ENCODE measurements at places on chromosomes 11 and 22. TPM values are rescaled to one million over a fixed set of nuclear protein-coding genes. Genes with fewer than 3 reads are reported as not detected.

- DNase-seq, result no peak
These were observed 24.9 kb downstream of the TCP11L1 start for GRCh38 chr11:33064033-33064825.

The LRP4 gene
- 1.1 TPM for total RNA-seq

The CARNS1 gene
- total RNA-seq, result 0.22 TPM

DNA sequence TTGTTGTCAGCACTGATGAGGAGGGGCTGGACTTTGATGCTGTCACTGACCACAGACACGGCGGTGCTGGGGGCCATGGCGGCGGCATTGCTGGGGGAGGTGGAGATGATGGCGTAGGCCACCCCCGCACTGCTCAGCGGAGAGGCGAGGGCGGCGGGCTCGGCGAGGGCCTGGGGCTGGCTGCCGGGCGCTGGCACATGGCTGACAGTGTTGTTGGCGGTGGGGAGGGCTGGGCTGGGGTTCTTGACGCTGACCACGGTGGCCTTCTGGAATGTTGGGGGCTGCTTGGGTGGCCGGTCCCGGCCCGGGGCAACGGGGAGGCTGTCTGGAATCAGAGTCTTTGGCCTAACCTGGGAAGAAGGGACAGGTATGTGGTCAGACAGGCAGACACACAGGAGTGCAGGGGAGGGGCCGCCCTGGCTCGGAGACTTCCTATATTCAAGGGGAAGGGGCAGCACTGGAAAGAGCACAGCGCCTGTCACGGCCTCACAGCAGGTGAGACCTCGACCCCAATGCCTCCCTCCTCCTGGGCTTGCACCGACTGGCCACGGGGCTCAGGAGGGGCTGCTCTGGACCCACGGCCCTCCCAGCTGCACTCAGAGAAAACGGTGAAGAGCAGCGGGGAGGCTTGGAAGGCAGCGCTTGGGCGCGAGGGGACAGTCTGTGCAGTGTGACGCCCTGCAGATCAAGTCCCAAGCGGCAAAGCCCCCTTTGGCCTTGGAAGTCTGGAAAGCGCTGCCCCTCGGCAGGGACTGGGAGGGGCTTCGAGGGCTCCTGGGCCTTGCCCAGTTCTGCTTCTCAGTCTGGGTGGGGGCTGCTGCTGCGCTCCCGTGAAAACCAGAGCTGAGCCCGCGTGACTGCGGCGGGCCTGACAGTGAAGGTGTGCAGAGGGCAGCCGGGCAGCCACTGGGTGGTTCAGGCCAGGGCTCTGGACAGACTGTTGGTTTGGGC lies 93.2 kb downstream of the PHF21B start:
- no peak for DNase-seq

GRCh38 chr11:60791153-60791933 lies 6.2 kb downstream of the MS4A10 start:
- no peak for DNase-seq

- peak; percentile 31 for DNase-seq
These were observed 355.7 kb downstream of the CNTN5 start for GRCh38 chr11:99376463-99376862.

DNA sequence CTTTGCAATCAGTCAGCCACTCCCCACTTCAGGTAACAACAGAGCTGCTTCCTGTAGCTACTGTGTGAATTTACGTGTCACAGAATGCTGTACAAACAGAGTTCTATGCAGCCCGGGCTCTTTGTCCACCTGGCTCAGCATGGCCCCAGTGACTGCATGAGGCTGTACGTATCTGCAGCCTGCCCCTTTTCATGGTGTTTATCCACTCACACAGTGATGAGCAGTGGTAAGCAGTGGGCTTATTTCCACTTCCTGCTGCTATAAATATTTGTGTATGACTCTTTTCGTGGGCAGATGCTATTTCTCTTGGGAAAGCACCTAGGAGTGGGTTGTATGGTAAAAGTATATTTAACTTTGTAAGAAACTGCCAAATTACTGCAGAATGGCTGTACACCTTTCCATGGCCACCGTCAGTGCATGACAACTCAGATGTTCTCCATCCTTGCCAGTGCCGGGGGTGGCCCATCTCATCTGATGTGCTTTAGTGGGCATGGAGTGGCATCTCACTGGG lies 43.3 kb downstream of the MYEOV start:
- DNase-seq, result peak; percentile 53

DNA sequence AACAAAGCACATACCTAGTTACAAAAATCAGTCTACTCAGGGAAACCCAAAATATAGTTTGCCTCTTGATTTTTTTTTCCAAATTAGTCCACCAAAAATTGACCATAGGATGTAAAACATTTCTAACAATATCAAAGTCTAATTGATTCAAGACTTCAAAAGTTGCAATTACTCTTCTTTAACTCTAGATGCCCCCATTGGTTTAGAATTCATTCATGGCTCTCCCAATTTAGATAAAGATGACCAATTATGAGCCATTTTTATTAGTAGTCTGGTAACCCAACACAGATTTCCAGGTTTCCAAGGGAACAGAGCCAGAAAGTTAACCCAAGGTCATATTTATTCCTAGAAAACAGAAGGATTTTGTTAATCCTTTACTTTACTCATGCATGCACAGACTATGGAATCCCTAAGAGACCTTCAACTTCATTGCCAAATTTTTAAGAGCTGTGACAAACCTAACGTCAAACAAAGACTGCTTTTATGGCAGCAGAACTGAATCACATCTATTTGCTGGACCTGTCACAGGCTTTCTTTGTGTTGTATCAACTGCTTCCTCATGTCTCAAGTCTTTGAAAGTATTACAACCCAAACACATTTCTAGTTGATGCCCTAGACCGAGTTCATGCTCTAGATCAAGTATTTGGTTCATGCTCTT lies 55.3 kb downstream of the C22orf42 start:
- DNase-seq, result no peak

The KRTAP5-2 gene
- not detected for total RNA-seq

Data from M059J (cell line).